ENCODE measurements at places on chromosomes 11 and 22.
A peak's percentile ranks its signal among the peaks of the same experiment; 100 is the strongest.

GRCh38 chr22:38353142-38353629 is 36.0 kb upstream of the CSNK1E start:
- H3K36me3 ChIP-seq: no peaks in the 10 kb centered on the region
- no peaks in the 10 kb centered on the region for H3K4me1 ChIP-seq
- H3K4me3 ChIP-seq: no peak overlapping the region

DNA sequence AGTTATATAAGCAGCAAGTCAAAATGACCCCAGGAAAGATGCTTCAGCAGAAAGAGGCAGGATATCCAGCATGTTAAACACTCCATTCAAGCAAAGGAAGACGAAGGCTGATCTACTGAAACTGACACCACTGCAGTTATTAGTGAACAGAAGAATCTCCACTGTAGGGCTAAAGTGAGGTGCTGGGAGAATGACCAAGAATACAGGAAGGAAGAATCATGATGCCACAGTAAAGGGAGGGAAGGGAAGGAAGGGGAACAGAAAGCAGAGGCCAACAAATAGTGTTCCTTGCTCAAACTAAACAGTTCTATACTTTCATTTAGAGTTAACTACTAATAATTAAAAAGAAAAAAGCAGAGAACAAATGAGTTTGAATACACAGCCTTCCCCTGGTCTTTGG is 92.5 kb downstream of the SIK3 start:
- no peak overlapping the region for H3K4me3 ChIP-seq
- no peaks in the 10 kb centered on the region for H3K27me3 ChIP-seq
- no peaks in the 10 kb centered on the region for H3K4me1 ChIP-seq
- no peak overlapping the region for H3K27ac ChIP-seq

DNA sequence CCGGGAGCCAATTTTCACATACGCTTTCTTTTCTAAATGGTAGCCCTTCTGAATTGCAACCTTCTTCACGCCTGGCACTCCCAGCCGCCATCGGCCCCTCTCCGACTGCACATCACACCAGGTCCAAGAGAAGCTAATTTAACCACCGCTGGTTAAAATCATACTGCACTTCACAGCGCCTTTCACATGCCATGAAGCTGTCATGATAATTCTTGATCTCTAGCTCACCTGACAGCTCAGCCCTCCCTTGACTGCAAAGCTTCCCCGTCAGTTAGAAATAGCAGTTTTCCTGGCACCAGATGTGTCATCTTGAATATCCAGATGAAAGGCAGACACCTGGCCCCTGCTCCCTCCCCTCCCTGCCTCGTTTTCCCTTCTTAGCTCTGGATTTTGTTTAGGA is 101.4 kb downstream of the ARL14EP start:
- no peak overlapping the region for H3K4me3 ChIP-seq
- H3K27me3 ChIP-seq: no peaks in the 10 kb centered on the region
- no peaks in the 10 kb centered on the region for H3K4me1 ChIP-seq

GRCh38 chr11:8749202-8749601 is 66.6 kb downstream of the RPL27A start:
- peaks cover 12% of the 10 kb centered on the region for H3K4me1 ChIP-seq
- H3K4me3 ChIP-seq: no peak overlapping the region
- DNase-seq: no peak
- H3K27ac ChIP-seq: no peak overlapping the region
- H3K36me3 ChIP-seq: no peaks in the 10 kb centered on the region

- no peak for DNase-seq
- H3K4me3 ChIP-seq: no peak overlapping the region
- no peak overlapping the region for H3K27ac ChIP-seq
- no peaks in the 10 kb centered on the region for H3K27me3 ChIP-seq
- H3K36me3 ChIP-seq: no peaks in the 10 kb centered on the region
- H3K4me1 ChIP-seq: no peaks in the 10 kb centered on the region
Measured at GRCh38 chr11:22792497-22792896, 37.1 kb downstream of the SVIP start.

DNA sequence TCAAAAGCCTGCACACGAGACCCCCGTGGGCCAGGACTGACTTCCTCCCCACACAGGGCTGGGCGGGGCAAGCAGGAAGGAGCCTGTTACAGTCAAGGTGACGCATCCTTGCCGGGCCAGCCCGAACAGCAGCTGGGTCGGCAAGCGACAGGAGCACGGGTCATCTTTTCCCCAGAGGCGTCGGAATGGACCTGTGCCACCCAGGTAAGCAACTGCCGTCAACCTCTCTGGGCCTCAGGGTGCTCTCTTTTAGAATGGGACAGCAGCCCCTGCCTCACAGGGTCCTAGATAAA is at the start of gene CYTH4:
Gene CYTH4 (plus strand): TSS at position 124 of the 293 bp plus-strand sequence. CDS start 62 bp downstream, at position 186.
- H3K27me3 ChIP-seq: no peaks in the 10 kb centered on the region
- no peaks in the 10 kb centered on the region for H3K36me3 ChIP-seq
- peak; percentile 76 for DNase-seq

- no peak overlapping the region for H3K4me3 ChIP-seq
- no peaks in the 10 kb centered on the region for H3K27me3 ChIP-seq
- no peaks in the 10 kb centered on the region for H3K4me1 ChIP-seq
- no peak overlapping the region for H3K27ac ChIP-seq
- no peak for DNase-seq
Measured at GRCh38 chr11:110621826-110622225, 90.4 kb downstream of the ARHGAP20 start.

DNA sequence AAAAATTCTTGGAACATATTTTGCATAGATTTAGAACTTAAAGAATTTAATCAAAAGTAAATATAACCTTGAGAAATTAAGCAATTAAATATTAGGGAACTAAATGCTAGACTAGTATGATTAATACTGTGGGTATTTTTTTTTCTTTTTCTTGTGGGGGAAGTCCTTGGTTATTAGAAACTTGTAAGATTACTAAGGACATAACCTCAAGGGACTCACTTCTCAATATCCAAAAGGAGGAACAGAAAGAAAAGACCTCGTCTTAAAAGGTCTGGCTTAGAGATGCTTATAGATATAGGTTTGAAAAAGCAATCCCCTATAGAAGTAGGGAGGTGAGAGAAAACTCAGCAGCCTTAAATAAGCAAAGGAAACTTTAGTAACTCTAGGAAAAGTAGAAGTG is 368.5 kb downstream of the INSC start:
- H3K36me3 ChIP-seq: no peaks in the 10 kb centered on the region
- H3K4me1 ChIP-seq: no peaks in the 10 kb centered on the region
- H3K4me3 ChIP-seq: no peak overlapping the region
- H3K27me3 ChIP-seq: no peaks in the 10 kb centered on the region
- no peak overlapping the region for H3K27ac ChIP-seq

GRCh38 chr11:128824191-128825049 is 42.7 kb downstream of the KCNJ1 start:
- H3K36me3 ChIP-seq: no peaks in the 10 kb centered on the region
- no peaks in the 10 kb centered on the region for H3K4me1 ChIP-seq
- no peak for DNase-seq
- H3K4me3 ChIP-seq: no peak overlapping the region

DNA sequence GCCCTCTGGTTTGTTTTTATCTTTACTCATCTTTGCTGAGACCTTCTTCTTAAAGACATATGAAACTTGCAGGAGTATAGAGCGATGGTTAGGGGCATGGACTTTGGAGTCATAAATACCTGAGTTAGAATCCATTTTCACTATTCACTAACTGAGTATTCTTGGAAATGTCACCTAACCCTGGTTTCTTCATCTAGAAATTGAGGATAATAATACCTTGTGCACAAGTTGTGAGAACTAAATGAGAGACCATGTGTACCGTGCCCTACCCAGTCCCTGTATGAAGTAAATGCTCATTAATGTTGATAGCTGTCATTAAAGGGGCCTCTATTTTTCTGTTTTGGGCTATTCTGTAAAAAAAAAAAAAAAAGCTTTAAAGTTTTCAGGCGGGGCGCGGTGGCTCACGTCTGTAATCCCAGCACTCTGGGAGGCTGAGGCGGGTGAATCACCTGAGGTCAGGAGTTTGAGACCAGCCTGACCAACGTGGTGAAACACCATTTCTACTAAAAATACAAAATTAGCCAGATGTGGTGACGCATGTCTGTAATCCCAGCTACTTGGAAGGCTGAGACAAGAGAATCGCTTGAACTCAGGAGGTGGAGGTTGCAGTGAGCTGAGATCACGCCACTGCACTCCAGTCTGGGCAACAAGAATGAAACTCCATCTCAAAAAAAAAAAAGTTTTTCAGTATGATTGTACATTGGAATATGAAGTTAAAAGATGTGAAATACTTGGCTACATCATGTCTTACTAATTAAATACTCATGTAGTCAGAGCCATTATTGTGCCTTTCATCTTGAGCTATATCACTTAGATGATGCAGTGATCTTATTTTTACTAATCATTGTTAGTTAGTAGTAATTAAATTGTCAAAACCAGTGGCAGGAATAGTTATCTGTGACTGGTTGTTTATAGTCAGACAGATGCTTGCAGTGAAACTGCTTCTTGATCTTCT is 95.0 kb downstream of the AMOTL1 start:
- H3K36me3 ChIP-seq: no peaks in the 10 kb centered on the region
- no peak for DNase-seq
- no peak overlapping the region for H3K27ac ChIP-seq
- no peaks in the 10 kb centered on the region for H3K27me3 ChIP-seq
- H3K4me1 ChIP-seq: peaks cover 8% of the 10 kb centered on the region

- no peaks in the 10 kb centered on the region for H3K27me3 ChIP-seq
- H3K36me3 ChIP-seq: peaks cover 5% of the 10 kb centered on the region
- no peaks in the 10 kb centered on the region for H3K4me1 ChIP-seq
Measured at GRCh38 chr11:111733016-111733415, 33.2 kb downstream of the PPP2R1B start.
